ENCODE measurements at places on chromosomes 6 and 20. TPM values are rescaled to one million over a fixed set of nuclear protein-coding genes. Genes with fewer than 3 reads are reported as not detected.

The MYB gene
- polyA plus RNA-seq: 0.81 TPM

DNA sequence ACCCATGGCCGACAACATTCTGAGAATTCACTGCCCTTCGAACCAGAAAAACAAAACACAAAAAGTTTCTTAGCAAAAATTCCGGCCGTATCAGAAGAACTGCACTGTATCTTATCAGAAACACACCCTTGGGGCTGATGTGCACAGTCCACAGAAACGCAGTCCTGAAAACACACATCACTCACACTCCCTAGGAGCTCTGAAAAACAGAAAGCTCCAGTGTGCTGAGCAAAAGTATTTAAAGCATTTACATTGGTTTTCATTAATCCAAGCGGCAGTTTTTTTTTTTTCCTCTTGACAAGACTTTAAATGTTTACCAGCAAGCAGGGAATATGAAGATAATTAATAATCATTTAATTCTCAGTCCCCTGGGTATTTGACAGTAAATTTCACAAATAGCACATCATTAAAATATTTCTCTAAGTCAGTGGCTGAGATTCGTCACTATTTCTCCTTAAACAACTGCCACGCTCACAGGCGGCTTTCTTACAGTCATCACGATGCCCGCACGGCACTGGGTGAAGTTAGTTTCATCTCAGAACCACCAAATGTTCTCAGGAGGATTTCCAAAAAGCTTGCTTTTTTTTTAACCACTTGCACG is 13.3 kb downstream of the NFATC2 start:
- no peak for DNase-seq

GRCh38 chr6:31737991-31738979 is 1.5 kb upstream of the MSH5 start:
- peak; percentile 67 for DNase-seq

GRCh38 chr6:1821513-1822183 is 211.9 kb downstream of the FOXC1 start:
- DNase-seq: peak; percentile 69

GRCh38 chr6:6891949-6892461 is 215.8 kb upstream of the RREB1 start:
- DNase-seq: no peak

DNA sequence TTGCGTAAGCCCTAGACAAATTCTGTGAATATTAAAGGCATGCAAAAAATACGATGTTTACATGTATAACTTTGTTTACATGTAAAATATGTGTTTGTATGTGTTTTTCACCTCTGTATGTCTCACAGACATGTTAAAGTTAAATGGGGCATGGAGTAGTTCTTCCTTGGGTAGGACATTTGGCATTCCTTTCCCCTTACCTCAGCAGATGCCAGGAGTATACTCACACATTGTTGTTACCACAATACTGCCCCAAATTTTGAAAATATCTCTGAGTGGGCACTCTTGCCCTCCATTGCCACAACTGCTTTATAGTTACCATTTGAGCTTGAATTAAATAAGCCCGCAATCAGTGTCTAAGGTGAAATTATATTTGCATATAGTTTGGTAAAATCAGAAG is 147.5 kb downstream of the MYO6 start:
- no peak for DNase-seq

- no peak for DNase-seq
Observed at GRCh38 chr20:50482396-50482981, 27.7 kb upstream of the PTPN1 start.

The MEP1A gene
- not detected for polyA plus RNA-seq

DNA sequence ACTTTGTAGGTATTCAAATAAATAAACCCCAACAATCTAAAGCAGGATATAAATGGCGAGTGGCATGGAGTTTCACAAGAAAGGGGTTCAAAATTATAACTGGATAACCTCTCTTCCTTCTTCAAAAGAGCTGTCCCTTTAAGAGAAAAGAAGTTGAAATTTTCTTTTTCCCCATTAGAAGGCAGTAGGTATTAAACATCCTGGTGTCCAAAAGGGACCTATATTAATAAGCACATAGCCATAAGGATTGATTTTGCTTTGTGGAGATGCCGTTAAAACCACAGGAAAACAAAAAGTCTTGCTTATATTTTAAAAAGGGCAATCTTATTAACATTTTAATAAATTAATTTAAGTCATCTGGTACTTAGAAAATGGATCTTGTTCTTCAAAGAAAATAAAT is 76.5 kb downstream of the LYRM4 start:
- DNase-seq: no peak

The SLC44A4 gene
- 0.14 TPM for polyA plus RNA-seq

DNA sequence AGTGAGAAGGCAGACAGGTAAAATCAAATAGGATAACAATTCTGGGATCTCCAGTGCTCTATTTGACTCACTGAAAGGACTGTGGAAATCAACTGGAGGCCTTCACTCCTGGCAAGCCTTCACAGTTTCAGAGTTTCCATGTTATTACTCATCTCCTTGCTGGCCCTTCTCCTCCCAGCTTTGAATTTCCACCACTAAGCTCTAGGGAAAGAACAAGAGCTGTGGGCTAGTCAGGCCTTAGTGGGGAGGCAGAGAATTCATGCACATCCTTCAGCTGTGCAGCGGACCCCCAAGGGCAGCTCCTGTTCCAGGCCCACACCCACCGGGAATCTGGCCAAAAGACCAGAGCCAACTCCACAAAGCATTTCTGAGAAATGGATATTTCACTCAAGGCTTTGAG is 26.0 kb downstream of the MYLIP start:
- DNase-seq: peak; percentile 93

The COX4I2 gene
- 21.6 TPM for polyA plus RNA-seq

DNA sequence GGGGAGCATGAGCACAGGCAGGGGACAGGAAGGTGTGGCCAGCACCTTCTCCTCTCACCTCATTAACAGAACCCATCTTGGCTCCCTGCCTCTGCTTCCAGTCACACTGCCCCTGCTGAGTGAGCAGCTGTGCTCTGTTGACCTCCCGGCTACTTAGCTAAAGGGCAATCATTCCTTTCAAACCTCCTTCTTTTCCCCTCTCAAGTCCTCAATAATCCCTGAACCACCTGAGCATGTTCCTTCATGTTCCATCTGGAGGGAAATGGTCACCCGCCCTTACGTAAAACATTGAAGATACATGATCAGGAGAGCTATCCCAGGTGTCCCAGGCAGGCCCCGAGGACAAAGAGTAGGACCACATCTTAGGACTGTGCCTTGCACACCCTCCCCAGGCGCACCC is 21.7 kb upstream of the MRPS10 start:
- DNase-seq: no peak

All from muscle of arm (tissue), 14 donors.